ENCODE measurements at places on chromosomes 1 and 21.

DNA sequence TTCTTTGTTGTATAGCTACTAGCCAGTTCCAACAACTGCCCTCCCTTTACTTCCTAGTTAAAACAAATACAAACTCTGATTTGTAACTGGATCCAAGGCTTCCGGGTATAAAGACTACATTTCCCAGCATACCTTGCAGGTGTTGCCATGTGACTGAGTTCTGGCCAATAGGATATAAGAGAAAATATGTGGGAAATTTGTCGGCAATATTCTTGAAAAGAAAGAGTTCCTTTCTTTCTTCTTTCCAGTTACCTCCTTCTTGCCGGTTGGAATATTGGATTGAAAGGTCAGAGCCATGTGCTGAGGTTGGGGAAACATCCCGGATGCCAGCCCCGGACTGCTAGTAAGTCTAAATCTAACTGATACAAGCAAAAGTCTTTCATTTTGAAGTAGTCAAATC is 23.0 kb upstream of the ZBTB40 start:
- no peak for DNase-seq

- DNase-seq = no peak
Measured at GRCh38 chr1:168708698-168709404, 20.2 kb downstream of the DPT start.

DNA sequence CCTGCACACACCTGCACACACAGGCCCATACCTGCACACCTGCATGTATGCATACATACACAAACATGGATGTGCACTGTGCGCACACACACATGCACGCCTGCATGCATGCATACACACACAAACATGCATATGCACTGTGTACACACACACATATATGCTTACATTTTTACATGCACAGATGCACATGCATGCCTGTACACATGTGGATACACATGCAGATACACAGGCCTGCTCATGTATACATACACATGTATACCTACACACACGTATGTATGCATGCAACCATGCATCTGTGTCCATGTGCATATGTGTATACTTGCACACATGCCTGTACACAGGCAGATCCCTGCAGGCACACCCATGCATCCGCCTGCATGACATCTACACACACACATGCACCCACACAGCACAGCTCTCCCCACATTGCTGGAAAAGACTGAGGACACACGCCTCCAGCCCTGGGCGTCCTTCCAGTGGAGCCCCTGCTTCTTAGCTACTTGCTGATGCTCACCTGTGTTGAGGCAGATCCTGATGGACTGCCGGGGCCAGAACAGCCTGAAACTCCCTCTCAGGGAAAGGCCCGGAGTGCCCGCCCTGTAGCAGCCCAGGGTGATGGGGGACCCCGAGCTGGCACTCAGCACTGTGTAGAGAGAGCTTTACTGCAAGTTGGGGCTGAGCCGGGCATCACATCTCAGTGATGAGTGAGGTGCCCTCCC is 28.6 kb downstream of the KRTAP10-1 start:
- DNase-seq = no peak

GRCh38 chr21:42405064-42406013 is 1.6 kb downstream of the UBASH3A start:
- no peak for DNase-seq

GRCh38 chr21:27407271-27407670 is 440.4 kb upstream of the ADAMTS5 start:
- DNase-seq = no peak

DNA sequence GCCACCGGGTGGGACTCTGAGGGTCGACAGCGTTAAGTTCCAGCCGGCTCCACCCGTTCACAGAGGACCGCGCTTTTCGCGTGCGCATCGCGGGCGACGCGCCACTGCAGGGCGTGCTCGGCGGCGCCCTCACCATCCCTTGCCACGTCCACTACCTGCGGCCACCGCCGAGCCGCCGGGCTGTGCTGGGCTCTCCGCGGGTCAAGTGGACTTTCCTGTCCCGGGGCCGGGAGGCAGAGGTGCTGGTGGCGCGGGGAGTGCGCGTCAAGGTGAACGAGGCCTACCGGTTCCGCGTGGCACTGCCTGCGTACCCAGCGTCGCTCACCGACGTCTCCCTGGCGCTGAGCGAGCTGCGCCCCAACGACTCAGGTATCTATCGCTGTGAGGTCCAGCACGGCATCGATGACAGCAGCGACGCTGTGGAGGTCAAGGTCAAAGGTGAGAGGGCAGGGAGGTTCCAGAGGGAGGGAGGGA is 4.9 kb downstream of the BCAN start:
- DNase-seq = no peak

DNA sequence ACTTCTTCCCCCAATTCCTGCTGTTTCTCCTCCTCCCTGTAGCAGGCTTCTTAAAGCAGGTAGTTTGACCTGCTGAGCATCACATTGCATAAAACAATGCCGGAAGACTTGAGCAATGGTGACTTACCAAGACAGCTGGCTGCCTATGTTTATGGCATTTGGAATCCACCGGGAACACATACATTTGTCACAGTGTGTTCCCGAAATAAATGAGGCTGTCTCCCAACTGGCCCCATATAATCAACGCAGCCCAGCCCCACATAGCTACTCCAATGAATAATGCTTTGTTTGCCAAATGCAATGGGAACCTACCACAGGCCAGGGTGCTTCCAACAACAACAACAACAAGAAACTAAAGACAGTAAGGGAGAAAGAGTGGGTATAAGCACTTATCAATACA is 186.1 kb upstream of the MAP1LC3C start:
- DNase-seq = no peak

DNA sequence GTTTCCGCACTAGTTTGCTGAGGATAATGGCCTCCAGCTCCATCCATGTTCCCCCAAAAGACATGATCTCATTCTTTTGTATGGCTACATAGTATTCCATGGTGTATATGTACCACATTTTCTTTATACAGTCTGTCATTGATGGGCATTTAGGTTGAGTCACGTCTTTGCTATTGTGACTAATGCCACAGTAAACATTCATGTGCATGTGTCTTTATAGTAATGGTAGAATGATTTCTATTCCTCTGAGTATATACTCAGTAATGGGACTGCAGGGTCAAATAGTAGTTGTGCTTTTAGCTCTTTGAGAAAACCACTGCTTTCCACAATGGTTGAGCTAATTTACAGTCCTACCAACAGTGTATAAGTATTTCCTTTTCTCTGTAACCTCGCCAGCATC is 78.3 kb upstream of the BCL9 start:
- no peak for DNase-seq

- DNase-seq = no peak
Measured at GRCh38 chr1:240683576-240683975, 71.6 kb upstream of the GREM2 start.

DNA sequence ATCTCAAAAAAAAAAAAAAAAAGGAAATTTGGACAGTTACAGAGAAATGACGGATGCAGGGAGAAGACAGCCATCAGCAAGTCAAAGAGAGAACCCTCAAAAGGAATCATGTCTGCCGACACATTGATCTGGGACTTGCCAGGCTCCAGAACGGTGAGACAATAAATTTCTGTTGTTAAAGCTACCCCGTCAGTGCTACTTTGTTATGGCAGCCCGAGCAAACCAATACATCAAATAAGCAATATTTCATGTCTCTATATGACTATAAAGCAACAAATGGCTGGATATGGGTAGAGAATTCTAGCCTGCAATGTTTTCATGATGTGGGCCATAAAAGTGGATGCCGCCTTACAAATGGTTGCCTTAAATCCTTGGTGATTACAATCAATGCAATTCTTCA is 23.3 kb upstream of the FAM89A start:
- DNase-seq = no peak

DNA sequence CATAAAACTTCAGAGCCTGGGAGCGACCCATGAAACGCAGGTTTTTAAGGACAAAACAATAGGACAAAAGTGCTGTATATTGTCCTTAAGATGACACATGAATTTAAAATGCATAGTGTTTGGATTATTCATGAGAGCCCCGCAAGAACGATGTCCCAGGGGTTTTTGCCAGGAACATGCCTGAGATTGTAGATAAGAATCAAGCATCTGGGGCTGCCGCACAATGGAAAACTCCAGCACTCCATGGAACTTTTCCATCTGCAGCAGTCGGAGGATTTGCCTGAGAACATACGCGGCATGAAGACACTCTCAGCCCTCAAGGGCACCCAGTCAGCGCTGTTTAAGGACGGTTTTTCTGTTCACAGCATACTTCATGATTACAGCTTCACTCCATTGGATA is 5.3 kb upstream of the ERG start:
- no peak for DNase-seq

DNA sequence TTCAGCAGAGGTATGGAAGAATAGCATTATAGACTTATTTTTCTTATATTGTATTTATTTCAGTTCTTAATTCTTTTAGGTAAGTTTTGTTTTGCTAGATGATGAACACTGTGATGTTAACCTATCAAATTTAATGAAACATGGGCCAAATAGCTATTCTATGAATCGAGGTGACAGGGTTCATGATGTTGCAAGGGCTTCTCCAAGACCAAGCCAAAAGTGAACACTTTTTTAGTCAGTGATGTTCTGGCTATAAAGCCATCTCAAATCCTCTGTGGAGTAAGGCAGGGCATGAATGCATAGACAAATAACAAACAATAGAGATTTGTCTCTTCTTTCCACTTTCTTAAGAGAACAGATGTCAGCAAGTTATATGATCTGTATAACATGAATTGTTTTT is 26.7 kb downstream of the C1orf146 start:
- DNase-seq = no peak

- no peak for DNase-seq
Measured at GRCh38 chr1:26493267-26493666, 21.0 kb downstream of the HMGN2 start.

GRCh38 chr1:12121212-12122003 is 45.4 kb upstream of the TNFRSF1B start:
- DNase-seq = no peak

- DNase-seq = no peak
Measured at GRCh38 chr1:14607295-14607694, 8.8 kb downstream of the KAZN start.

GRCh38 chr1:185420588-185421081 is 103.6 kb upstream of the IVNS1ABP start:
- no peak for DNase-seq

GRCh38 chr1:212596798-212597197 is 11.8 kb upstream of the ATF3 start:
- DNase-seq = no peak

- no peak for DNase-seq
Measured at GRCh38 chr1:83807821-83808220, 191.1 kb downstream of the TTLL7 start.

DNA sequence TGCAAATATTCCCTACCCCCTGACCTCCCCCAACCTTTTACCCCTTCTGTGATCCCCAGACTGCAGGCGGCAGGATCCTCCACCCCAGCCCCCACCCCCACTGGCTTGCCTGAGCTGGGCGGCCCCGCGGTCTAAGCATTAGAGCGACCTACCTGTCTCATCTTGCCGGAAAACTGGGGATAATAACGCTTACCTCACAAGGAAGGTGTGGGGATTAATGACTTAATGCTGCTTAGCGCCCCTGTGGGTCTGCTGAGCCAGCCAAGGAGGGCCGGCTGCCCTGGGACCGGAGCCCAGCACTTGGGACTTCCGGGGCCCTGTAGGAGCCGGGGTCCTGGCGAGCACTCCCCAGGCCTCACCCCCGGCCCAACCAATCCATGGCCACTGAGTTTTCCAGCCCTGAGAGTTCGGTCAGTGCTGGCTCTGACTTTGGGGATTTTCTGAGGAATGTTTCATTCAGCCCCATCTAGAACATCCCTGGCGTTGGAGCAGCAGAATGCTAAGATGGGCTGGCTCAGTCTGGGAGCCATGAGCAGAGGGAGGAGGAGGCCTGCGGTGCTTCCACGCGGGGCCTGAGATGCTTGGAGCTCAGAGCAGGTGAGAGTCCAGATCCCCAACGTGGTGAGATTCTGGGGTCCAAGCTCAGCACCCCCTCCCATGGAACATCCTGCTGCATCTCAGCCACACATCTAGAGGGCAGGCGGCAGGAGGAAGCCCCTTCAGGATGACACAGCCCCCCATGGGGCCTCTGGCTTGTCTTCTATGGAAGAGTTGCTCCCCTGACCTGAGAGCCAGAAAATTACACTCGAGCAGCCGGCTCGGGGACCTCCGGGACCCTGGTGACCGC is 97.9 kb downstream of the RIPK4 start:
- DNase-seq = no peak

GRCh38 chr1:191575746-191576145 is 582.5 kb upstream of the RGS18 start:
- no peak for DNase-seq

DNA sequence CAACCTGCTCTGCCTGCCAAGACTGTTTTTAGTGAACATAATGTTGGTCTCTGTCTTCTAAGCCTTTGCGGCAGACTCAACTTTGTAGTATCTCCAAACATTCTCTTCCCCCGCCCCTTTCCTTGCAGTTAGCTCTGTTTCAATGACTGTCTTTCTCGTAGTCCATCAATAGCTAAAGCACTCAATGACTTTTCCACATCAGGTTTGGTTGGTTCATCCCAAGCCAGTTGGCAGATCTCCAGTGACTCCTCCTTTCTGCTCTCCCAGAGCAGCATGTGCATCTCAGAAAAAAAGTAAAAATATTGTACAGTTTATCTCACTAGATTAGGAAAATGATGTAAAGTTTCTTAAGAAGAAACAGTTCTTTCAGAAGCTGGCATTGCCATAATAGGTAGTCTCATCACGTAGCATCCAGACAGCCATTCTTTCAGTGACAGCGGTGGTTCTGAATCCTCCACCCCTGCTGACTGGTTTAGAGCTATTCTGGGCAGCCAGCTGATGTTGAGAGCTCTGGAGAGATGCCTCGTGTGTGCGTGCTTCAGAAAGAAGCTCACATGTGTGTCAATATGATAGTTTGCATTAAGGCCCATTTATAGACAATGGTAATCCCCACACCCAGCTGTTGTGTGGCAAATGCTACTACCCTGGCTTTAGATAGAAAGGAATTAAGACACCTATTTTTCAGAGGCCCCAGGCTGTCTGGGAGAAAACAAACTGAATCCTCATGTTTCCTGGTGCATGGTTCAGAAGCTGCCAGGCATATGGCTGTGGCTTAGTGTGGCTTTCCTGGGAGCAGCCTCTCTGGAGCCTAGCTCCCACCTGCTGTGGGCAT is 53.2 kb downstream of the CNN3 start:
- no peak for DNase-seq

- no peak for DNase-seq
Measured at GRCh38 chr1:208724079-208724478, 479.9 kb upstream of the PLXNA2 start.

DNA sequence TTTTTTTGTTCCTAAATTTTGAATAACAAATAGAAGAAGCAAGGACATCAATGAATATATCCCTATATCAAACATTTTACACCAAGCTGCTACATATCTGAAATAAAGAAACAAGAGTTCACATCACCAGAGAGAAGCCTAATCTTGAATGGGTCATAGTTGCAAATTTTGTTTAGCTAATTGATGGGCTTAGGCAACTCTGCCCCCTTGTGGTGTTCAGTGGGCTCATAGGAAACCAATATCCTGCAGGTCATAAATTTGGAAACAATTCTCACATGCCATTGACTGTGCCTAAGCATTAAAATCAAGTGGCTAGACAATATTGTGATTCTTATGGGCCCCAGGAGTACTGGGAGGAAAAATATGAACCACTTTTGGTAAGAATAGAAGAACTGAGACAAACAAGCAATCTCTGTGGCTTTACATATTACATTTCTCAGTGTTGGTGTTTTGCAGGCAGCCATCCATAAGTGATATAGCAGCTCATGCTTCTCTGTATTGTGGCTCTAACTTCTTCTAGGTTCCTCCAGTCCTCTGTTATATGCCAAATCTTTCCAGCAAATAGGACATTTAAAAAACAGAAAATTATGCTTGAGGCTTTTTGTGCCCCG is 1262.8 kb upstream of the PRMT6 start:
- DNase-seq = no peak

All from stimulated activated CD8-positive, alpha-beta memory T cell treated with anti-CD3 and anti-CD28 coated beads, Interleukin-4, amount 100 ng/mL, for 1 hour (primary cell).